Activated naive CD4-positive, alpha-beta T cell treated with anti-CD3 and anti-CD28 coated beads for 36 hours (primary cell): ENCODE measurements at places on chromosomes 7 and 10. TPM values are rescaled to one million over a fixed set of nuclear protein-coding genes. Genes with fewer than 3 reads are reported as not detected.

DNA sequence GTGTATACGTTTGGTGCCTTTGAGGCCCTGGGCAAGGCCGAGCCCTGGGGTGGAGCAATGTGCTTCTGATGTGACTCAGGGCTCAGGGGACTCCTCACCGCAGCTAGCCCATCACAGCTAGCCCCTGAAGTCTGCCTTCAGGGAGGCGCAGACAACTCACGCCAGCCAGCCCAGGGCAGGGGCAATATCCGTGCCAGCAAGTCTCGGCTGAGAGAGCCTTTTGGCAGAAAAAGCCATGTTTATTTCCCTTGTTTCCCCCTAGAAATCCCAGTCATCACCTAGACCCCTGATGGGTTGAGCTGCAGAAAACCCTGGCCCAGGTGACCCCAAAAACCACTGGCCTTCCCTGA lies 90.4 kb downstream of the CHST15 start:
- no peak for DNase-seq

- no peak for DNase-seq
Measured at GRCh38 chr10:127787873-127788272, 50.9 kb downstream of the FOXI2 start.

- no peak for DNase-seq
Measured at GRCh38 chr7:120431016-120431415, 158.0 kb downstream of the KCND2 start.

The ZNF365 gene
- 0.10 TPM for total RNA-seq

The LUC7L2 gene
- 132 TPM for total RNA-seq

The TES gene
- 76.4 TPM for total RNA-seq

The SLC26A3 gene
- total RNA-seq: not detected

The NEUROG3 gene
- not detected for total RNA-seq

The ZPBP gene
- not detected for total RNA-seq

The MTPN gene
- total RNA-seq: 106 TPM

The PRLHR gene
- not detected for total RNA-seq

The NKX2-3 gene
- total RNA-seq: not detected
